ENCODE measurements at places on chromosomes 2 and 18.

- no peak for ATAC-seq
These were observed at the start of gene CCBE1 for GRCh38 chr18:59697236-59697932. Gene CCBE1 (minus strand): TSS chr18:59697423.

DNA sequence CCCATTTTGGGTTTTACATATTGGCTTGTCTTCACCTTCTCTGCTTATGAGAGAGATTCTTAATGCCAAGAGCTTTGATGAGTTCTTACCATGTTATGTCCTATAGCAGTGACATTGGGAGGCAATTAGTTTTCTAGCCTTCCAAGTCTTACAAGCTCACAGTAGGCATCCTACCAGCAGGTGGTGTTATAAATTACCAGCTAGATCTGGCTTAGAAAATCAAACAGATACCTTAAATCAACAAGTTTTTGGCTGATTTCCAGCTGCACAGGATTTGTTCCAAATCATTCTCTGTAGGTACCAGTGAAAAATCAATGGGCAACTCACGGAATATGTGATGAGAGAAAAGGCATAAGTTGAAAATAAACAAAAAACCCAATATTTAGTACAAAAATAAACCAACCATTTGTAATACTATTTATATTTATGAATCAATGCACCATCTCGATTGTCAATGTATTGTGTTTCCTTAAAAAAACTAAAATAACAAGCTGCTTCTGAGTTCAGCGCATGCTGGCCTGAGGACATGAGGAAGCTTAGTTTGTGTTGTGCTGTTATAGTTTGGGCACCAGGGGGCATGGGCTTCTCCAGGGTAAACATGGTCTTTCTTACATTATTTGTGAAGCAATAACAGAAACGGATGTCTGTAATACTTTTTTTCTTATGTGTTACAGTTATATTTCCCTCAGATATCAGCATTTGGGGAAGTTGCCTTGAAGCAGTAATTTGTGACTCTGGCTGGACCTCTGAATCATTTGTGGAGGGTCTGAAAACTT lies 34.1 kb upstream of the NXPH2 start:
- ATAC-seq = no peak

GRCh38 chr2:107027205-107027604 lies 141.2 kb upstream of the ST6GAL2 start:
- ATAC-seq = no peak

GRCh38 chr2:172081221-172082022 lies 3.9 kb upstream of the DLX1 start:
- no peak for ATAC-seq

DNA sequence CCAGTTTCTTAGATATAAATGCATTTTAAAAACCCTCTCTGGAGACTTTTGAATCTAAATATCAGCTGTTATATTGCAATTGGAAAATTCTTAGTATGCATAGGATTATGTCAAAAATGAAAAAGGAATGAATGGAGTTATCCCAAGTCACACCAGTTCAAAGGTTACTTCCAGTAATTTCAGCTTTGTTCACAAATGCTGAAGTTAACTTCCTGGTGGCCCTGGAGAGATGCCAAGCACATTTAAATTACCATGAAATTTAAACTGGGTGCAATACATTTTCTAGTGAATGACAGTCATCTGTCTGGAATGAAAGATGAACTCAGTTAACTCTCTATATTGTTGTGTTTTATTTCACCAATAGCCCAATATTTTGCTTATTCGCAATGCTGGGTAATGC lies 753.9 kb downstream of the SUCLG1 start:
- no peak for ATAC-seq

DNA sequence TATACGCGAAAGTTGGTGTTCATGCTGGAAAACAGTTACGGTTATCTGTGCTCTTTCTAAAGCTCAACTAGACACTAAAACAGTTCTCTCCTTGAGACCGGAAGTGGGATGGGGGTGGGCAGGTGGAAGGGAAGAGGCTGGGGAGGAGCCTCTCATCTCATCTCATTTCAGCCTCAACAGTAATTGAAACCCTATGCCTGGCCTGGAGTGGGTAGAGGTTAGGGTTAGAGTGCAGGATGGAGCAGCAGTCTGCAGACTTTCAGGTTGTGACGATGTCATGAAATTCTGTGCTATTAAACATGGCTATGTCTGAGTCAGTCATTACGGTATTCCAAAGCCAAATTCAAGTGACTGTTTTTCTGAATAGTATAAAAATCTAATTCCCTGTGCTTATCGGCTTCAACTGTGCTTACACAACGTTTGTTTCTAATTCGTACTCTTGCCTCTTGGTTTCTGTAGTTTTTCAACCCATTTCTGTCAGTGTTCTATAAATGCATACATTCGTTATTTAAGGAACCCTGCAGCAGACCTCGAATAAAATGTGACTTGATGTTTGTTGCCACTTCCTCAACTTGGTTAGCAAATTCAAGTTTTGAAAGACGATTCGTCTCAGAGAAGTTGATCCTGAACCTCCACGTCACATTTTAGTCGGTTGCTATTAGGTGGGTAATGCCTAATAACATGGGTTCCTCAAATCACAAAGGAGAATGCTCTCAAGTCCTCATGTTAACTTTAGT lies 75.8 kb upstream of the TCF7L1 start:
- peak; percentile 44 for ATAC-seq

GRCh38 chr2:112482309-112483041 lies 519 bp downstream of the TTL start:
- ATAC-seq = peak; percentile 21

- ATAC-seq = no peak
These were observed 126.2 kb downstream of the PLB1 start for GRCh38 chr2:28622101-28622499.

- no peak for ATAC-seq
These were observed 6.2 kb upstream of the ARMC9 start for GRCh38 chr2:231191896-231192872.

- ATAC-seq = no peak
These were observed 152.5 kb upstream of the HAAO start for GRCh38 chr2:42944779-42945415.

Data from activated T-helper 17 cell treated with anti-CD3 and anti-CD28 coated beads, Interleukin-2, amount 50 U/mL, for 72 hours (primary cell).